GM12891 (cell line): ENCODE measurements at places on chromosomes 16 and 17.

- no peak for DNase-seq
Observed at GRCh38 chr17:2755891-2756724, 6.7 kb upstream of the CCDC92B start.

- no peak for DNase-seq
Observed at GRCh38 chr17:77594416-77595209, 363.9 kb upstream of the TNRC6C start.

- DNase-seq: no peak
Observed at GRCh38 chr16:83912519-83913244, 13.8 kb downstream of the MLYCD start.

- DNase-seq: no peak
Observed at GRCh38 chr17:68196394-68197090, 51.3 kb upstream of the AMZ2 start.

DNA sequence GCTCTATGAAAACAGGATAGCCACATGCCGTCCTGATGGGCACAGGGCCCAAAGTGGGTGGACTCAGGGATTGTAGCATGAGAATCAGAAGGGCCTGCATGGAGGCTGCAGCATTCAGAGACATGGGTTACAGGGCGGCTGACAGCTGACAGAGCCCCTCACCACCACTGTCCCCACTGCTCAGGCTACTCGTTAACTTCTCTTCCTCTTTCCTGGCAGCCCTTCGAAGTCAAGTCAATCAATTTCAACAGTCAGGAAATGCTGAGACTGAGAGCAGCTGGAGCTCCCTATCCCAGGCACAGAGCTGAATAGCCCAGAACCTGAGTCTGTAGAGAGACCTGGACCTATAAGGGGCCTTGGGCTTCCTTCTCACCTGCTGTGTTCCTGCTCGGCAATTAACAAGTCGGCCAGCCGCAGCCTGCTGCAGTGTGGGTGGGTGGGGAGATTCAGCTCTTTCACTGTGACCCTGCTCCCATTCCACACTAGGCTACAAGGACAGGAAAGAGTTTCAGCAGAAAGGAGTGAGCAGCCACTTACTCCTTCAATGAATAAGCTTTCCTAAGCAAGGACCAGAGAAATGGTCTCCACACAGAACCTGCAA lies 76.9 kb downstream of the TEX14 start:
- DNase-seq: no peak

DNA sequence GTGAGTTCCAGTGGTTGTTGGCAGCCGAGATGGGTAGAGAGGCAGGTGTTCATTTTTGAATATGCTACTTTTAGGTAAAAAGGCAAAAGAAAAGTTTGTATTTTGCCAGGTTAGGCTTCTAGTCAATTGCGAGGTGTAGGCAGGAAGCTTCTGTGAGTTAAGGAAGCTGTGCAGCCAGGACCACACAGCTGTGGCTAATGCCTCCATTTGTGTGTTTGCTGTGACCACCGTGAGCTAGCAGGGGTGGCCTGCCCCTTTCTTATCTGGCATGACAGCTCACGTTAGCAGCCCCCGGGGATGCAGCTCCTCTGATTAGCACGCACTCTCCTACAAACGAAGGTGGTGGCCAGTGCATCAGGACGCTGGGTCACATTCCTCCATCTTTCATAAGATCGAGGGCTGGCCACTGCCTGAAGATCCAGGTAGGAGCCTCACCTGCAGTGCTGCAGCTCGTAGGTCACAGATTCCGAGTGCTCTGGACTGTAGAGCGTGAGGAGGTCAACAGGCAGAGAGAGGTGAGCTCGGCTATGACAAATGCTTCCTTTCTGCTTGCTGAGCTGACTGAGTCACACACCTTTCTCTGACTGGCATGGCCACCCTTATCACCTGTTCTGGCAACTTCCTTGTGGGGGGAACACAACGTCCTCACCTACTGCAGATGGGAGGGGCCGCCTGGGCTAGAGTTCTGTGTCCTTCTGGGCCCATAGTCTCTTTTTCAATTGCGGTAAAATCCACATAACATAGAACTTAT lies 244.4 kb downstream of the HS3ST3B1 start:
- DNase-seq: no peak

- no peak for DNase-seq
Observed at GRCh38 chr17:49117587-49118230, 14.9 kb upstream of the B4GALNT2 start.

DNA sequence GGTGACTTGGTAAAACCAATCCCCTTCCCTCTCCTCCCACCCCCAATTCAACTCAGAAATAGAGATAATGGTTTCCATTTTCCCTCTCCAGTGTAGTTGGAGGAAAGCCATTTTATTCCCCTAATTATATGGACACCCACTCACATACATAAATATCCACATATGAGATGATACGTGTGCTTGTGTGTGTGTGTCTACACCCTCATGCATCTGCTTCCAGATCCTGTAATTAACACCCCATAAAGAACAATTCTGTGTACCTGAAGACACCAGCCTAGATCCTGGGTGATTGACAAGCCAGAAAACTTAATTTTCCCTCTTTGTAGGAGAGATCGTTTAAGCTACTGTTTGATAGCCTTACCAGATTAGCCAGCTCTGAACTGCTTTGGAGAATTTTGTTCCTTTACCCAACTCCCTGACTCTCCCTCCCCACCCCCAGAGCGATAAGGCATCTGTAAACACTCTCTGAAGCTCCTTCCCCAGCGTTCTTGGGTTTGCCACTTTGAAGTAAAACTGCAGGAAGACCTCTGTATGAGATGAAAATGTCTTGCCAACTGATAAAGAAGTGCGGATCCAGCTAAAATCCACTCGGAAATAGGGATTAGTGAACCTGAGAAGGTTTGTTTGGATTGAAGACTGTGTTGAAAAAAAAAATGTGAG lies 175.7 kb downstream of the RGS9 start:
- no peak for DNase-seq

- DNase-seq: no peak
Observed at GRCh38 chr17:36856903-36857381, 80.3 kb upstream of the LHX1 start.

- no peak for DNase-seq
Observed at GRCh38 chr16:27819356-27819755, 244.2 kb downstream of the GSG1L start.

DNA sequence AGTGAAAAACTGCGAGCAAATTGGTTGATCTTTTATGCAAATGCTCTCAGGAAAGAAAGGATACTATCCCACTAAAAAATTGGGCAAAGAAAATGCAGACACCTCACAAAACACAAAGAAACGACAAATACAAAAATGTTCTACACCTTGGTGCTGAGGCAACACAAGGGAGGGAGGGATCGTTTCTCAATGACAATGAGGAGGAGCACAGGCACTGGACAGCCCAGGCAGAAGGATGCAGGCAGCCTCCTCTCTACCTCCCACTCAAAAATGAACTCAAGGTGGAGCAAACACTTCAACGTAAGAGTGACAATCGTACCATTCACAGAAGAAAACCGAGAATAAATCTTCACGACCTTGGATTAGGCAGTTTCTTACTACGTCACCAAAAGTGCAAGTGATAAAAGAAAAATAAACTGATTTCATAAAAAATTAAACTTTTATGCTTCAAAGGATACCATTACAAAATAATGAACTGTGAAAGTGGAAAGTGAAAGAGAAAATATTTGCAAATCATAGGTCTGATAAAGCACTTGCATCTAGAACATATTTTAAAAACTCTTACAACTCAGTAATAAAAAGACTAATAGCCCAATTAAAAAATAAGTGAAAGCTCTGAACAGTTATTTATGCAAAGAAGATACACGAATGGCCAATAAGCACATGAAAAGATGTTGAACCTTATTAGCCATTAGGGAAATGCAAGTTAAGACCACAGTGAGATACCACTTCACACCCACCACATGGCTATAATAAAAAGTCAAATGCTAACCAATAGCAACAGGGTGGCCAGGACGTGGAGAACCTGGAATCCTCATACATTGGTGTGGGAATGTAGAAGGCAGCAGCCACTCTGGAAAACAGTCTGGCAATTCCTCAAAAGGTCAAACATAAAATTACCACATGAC lies 80.8 kb upstream of the TRAP1 start:
- no peak for DNase-seq

- DNase-seq: no peak
Observed at GRCh38 chr17:4969047-4969550, 1.5 kb upstream of the SPAG7 start.

GRCh38 chr17:70298929-70299531 lies 129.7 kb downstream of the KCNJ2 start:
- peak; percentile 12 for DNase-seq

DNA sequence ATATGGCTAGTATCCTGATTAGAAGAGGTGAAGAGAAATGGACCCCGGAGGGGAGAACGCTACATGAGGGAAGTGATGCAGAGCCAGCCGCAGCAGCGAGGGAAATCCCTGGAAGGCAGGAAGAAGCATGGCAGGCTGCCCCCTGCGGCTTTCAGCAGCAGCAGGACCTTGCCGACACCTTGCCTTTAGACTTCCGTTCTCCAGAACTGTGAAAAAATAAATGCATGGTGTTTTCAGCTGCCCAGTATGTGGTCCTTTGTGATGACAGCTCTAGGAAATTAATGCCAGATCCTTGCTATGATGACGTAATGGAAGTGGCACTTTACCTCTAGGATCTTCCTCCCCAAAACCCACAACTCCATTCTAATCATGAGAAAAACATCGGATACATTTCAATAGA lies 9.7 kb upstream of the ZFP1 start:
- DNase-seq: no peak

DNA sequence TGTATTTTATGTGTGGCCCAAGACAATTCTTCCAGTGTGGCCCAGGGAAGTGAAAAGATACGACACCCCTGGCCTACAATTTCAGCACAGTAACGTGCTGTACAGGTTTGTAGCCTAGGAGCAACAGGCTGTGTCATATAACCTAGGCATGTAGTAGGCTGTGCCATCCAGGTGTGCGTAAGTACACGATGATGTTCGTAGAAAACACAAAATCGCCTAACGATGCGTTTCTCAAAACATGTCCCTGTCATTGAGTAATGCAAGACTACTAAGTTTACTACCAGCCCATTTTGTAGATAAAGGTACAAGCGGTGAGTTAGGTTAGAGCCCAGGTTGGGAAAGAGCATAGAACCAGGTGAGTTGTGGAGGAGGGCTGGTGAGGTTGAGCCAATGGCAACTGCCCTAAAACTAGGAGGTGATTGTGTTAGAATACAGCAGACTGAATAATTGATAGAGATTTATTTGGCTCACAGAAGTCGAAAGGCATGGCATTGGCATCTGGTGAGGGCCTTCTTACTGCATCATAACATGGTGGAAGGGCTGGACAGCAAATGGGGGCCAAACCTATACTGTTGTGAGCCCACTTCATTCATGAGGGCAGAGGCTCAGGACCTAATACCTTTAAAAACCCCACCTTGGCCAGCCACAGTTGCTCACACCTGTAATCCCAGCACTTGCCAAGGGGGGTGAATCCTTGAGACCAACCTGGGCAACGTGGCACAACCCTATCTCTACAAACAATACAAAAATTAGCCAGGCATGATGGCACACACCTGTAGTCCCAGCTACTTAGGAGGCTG lies 4.2 kb downstream of the EIF1 start:
- no peak for DNase-seq

DNA sequence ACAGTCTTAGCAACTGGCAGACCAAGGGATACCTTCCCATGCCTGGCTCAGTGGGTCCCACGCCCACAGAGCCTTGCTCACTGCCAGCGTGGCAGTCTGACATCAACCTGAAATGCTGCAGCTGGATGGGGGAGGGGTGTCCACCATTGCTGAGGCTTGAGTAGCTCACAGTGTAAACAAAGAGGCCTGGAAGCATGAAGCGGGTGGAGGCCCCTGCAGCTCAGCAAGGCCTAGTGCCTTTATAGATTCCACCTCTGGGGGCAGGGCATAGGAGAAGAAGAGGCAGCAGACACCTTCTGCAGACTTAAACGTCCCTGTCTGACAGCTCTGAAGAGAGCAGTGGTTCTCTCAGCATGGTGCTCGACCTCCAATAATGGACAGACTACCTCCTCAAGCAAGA lies 263.2 kb downstream of the KIF2B start:
- DNase-seq: no peak

DNA sequence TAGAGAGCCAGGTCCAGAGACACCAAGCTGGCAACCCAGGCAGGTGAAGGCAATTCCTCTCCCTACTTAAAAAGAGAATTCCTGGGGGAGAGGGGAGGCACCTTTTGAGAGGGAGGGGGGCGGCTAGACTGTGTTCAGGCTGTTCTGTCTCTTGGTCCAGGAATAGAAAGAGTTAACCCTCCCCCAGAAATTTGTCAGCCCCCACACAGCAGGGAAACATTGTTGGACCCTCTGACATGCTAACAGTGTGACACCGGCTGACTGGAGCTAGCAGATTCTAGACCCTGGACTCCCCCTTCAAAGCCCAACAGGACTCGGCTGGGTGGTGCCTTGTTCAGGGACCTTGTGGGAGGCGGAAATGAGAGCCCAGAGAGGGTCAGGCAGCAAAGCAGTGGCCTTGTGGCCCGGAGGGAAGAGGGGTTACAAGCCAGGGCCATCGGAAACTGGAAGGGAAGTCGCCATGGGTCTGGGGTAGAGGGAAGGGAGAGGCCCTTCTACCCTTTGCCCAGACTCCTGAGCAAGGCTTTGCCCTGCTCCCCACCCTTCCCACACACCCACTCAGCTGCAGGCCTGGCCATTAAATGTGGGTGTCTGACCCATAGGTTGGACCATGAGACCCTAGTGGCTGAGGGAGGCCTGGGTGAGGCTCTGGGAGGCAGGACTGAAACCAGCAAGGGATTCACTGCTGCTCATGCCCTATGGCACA lies 44.6 kb downstream of the RAI1 start:
- no peak for DNase-seq

DNA sequence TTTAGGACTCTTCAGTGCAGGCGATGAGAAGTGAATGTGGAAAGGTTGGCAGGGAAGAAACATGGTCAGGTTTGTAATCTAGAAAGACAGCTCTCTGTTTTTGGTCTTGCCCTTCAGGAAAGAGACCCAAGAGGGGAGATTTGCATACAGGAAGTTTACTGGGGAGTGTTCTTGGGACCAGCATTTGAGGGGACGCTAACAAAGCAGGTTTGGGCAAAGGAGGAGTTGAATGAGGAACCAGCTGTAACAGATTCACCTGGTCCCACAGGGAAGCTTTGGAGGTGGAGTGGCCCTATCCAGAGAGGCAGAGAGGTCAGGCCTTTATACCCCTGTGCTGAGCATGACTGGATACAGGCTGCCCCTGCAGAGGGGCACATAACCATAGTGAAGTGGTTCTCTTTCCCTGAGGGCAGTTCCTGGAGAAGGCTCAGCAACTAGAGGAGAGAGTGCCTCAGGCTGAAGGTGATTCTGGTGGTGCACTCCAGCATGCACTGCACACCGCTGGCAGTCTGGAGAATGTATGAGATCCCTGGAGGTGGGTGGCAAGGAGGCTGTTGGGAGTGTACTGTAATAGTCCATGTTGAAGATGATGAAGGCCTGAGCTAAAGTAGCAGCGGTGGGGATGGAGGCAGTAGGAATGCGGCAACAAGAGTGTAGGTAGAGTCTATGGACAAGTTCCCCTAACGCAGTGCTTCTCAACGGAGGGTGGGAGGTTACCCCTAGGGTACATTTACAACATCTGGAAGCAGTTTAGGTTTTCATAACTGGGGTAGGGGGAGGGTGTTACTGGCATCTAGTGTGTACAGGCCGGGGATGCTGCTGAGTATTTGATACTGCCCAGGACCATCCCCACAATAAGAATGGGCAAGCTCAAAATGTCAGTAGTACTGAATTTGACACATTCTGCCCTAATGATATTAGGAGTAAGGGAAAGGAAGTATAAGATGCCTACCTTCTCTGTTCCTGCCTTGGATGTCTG lies 37.2 kb downstream of the MAP2K6 start:
- DNase-seq: no peak

- no peak for DNase-seq
Observed at GRCh38 chr17:65936013-65936412, 255.9 kb downstream of the CEP112 start.

- no peak for DNase-seq
Observed at GRCh38 chr17:8137645-8138373, 13.9 kb upstream of the HES7 start.
